ENCODE measurements at places on chromosomes 12 and 14.

DNA sequence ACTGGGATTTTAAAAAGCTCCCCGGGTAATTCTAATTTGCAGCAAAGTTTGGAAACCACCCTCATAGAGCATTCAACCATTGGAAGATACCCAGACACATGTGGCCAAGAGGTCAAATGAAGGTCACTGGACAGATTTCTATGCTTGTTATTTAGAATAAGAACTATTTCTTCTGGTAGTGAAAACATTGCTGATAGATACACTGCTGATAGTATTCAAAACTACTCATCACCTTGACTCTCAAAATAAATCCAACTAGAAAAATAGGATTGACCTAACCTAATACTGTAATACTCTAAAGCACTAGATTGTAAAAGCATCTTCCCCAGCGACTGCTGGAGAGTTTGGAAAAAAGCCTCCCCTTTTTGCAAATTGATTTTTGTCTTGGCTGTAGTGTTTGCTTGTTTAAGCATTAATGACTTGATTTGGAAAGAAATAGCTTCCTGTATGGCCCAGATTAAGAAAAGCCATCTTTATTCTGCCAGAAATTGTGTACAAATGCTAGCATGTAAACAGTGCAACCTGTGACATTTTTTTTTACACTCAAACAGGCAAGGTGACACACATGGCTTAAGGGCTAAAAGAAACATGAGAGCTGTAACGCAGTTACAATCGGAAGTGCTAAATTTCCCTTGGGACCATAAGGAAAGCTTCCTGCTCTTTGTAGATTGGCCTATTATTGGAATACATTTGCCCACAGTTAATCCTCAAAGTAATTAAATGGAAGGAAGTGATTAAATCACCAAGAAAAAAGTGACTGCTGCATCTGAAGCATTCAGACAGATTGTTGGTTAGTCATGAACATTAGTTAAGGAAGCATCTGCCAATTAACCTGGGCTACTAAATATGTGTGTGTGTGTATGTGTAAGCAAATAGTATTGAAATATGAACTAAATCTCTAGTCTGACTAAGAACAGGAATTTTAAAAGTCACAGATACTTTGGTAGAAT is 356.5 kb upstream of the ATP2B1 start:
- no peak for DNase-seq

GRCh38 chr12:22691319-22691718 is 66.3 kb downstream of the ETNK1 start:
- no peak for DNase-seq

DNA sequence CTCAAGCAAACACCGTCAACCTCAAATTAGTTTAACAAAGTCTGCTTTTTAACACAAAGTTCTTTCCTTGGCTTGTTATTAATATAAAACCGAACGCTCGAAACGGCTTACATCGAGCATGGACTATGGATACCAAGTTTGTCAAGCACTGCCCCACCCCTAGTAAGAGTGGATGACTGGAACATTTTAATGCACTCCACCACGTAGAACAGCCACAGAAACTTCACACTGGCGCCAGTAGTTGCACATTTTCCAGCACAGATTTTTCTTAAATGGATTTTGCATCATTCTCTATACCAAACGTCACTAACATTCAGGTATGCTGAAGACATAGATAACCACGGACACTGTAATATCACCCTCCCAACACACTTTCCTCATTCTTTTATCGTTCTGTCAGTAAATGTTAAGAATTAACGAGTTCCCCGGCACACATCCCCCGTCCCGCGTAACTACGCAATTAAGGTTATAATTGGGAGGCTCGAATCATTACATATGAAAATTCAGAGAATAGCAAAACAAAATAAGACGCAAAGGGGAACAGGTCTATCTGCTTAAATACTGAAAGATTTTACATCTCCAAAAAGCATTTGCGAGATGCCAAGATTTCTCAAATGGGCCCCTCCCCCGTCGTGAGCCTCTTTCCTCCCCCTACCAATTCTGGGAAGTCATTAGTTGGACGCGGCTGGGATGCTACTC is 990 bp downstream of the FERMT2 start:
- peak; percentile 52 for DNase-seq

GRCh38 chr12:39124768-39125167 is 219.4 kb upstream of the CPNE8 start:
- DNase-seq, result no peak

DNA sequence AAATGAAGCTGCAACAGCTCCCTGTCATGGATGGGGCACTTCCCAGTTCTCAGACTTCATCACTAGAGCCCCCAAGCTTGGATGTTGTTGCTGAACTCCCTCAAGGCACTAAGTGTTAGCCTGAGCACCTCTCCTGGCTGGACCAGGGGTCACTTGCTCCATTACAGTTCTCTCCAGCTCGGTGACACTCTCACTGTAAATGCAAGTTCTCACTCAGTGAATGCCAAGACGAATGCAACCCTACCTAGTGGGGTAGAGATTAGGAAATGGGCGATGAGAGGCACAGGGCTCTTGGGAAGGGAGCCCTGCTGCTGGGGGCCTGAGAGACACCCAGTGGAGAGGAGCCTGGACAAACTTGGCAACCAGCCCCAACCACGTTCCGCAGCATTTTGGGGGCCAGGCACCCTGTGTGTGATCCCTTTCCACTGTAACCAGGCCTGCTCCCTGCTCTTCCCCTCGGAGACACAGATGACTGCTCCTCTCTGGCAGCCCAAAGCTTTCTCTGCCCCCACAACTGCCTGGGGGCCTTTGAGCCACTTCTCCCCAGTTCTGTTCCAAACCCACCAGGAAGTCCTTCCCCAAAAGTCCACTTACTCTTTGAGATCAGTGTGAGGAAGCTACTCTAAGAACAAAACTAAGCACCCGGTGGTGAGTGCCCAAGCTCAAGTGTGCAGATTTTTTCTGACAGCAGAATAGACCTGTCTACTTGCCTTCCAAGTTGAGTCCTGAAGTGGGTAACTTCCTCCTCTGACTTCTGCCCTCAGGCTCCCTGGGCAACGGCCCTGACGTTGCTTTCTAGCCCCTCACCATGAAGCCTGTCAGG is 8.0 kb upstream of the SELPLG start:
- DNase-seq, result no peak

DNA sequence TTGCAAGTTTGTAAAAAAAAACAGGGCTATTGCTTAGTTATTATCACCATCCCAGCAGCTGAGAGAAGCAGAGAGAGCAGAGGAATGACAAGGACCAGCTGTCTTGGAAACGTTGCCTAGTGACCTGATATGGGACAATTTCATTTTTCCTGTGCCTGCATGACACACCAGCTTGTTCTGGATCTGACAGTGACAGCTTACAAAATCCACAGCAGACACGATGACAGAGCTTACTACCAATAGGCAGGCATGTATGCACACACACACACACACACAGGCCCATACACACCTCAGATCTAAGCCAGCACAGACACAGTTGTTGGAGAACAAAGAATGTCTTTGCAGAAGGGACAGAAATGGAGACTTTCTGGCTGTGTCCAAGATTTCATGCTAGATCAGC is 25.4 kb downstream of the HSPB8 start:
- DNase-seq, result no peak

- no peak for DNase-seq
Observed at GRCh38 chr14:78016532-78016931, 153.6 kb upstream of the NRXN3 start.

DNA sequence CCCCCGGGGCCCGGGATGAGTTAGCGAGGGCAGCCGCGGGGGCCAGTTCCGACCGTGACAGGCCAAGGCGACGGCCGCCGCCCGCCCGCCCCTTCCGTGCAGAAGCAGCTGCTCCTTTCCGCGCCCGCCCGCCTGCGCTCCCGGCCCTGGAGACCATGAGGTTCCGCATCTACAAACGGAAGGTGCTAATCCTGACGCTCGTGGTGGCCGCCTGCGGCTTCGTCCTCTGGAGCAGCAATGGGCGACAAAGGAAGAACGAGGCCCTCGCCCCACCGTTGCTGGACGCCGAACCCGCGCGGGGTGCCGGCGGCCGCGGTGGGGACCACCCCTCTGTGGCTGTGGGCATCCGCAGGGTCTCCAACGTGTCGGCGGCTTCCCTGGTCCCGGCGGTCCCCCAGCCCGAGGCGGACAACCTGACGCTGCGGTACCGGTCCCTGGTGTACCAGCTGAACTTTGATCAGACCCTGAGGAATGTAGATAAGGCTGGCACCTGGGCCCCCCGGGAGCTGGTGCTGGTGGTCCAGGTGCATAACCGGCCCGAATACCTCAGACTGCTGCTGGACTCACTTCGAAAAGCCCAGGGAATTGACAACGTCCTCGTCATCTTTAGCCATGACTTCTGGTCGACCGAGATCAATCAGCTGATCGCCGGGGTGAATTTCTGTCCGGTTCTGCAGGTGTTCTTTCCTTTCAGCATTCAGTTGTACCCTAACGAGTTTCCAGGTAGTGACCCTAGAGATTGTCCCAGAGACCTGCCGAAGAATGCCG is 699 bp downstream of the MGAT2 start:
- DNase-seq, result no peak
